Stimulated activated CD4-positive, alpha-beta T cell treated with anti-CD3 and anti-CD28 coated beads, Interleukin-1b, Interleukin-23, amount 100 ng/mL, for 24 hours (primary cell): ENCODE measurements at places on chromosomes 13 and 19.
A peak's percentile ranks its signal among the peaks of the same experiment; 100 is the strongest.

GRCh38 chr19:33464010-33464732, 57.4 kb downstream of the PEPD start:
- no peak for DNase-seq

- no peak for DNase-seq
Measured at GRCh38 chr13:49395451-49395865, 48.4 kb downstream of the CAB39L start.

GRCh38 chr13:88124142-88124541, 453.0 kb downstream of the SLITRK5 start:
- no peak for DNase-seq

- peak; percentile 19 for DNase-seq
Measured at GRCh38 chr13:72643311-72643989, 84.0 kb downstream of the MZT1 start.

DNA sequence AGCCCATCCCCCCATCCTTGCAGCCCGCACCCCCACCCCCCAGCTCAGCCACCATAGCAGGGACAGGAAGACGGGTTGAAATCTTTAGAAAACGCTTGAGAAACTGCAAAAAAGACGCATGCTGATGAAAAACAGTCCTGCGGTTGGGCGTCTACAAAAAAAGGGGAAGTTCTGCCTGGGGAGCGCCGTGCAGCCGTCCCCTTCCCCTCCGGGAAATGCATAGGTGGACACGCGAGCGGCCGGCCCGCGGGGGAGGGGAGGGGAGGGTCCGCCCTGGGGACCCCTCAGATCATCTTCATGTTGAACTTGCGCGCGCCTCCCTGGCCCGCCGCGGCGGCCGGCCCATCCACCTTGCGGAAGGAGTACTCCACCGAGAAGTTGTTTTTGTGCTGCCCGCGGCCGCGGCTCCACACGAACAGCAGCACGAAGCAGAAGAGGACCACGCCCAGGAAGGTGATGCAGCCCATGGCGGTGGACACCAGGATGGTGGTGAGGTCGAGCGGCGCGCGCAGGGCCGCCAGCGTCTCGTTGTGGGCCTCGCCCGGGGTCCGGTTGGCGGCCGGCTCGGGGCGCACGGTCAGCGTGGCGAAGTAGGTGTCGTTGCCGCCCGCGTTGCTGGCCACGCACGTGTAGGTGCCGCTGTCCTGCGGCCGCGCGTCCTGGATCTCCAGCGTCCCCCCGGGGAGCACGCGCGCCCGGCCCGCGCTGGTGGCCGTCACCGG, 7.9 kb upstream of the PEAK3 start:
- no peak for DNase-seq

DNA sequence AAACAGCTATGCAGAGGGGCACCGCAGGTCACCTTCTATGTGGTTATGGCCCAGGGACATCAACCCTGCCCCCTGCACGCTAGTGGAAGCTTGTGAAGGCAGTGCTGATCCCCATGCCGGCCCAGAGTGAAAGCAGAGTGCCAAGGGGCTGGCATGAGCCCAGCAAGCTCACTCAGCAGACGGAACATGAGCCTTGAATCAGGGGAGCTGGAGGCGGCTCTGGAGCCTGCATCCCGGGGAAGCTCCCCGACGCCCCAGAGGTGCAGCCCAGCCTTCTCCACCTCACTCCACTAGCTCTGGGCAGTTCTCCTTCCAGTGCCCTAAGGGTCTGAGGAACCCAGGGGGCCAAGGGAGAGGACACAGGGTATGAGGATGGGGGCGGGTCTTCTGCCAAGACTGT, 19.0 kb upstream of the ISYNA1 start:
- DNase-seq = no peak

DNA sequence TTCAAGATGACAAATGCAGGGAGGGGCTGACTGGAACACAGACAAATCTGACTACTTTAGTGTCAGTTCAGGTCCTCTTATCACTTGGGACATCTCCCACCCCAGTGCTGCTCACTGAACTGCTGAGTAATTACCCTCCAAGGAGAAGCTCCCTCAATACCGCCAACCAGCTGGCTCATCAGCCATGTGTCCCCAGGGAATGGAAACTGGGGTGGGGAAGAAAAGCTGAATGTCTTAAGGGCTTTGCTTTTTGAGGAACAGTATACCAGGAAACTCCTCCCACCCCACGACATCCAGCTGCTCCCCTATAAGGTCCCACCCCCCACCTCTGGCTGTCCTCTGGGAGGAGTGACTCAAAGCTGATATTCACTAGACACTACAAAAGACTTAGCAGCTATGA, 2.0 kb downstream of the ZNF823 start:
- no peak for DNase-seq

DNA sequence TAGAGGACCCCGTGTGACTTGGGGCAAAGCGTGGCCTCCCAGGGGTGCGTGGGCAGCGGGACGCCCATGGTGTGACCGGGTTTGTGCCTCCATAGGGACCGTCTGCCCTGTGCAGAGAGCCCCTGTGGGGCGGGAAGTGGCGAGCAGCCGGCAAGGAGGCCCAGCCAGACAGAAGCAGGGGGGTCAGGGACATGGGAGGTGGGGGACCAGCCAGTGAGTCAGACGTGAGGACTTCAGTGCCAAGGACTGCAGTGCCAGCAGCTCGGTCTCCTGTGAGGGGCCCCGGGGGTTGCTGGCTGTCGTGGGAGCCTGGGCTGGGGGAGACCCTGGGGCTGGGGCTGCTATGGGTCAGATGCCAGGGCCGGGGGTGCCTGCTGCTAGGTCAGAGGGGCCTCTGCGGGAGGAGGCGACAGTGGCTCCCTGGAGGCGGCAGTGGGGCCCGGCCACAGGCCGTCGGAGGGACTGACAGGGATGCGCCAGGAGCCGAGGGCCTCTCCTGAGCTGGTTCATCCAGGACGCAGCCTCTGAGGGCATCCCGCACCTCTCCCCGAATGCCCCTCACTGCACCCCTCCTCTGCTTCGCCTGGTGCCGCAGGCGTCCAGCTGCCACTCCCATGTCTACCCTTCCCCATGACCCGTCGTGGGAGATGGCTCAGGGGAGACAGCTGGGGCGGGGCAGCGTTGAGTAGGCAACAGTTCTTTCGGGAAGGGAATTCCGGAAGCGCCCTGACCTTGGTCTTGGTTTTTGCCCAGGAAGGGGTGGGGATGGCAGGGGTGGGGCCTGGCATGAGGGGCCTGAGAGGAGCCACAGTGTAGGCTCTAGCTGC, 80.0 kb downstream of the KDM4B start:
- DNase-seq = no peak

- no peak for DNase-seq
Measured at GRCh38 chr13:110410936-110411687, 104.0 kb downstream of the COL4A2 start.

DNA sequence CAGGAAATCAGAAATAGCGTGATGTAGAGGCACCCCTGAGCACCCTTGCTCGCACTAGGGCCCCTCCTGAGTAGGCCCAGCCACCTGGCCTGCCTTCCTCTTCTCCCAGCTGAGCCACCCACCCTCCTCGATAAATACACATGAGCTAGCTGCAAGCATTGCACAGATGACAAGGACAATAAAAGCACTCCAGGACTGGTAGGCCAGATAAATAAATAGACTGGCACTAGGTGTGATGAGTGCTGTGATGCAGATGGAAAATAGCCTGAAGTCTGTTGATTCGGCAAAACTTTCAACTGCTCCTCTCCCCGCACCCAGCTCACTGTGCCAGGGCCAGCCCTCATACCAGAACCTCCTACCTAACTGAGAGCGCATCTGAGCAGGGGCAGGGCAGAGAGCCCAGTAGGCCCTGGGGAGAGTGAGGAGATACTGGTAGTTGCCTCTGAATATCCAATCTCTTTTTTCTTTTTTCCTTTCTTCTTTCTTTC, 54.5 kb upstream of the GPI start:
- DNase-seq = no peak

GRCh38 chr13:96229356-96229755, 139.4 kb downstream of the HS6ST3 start:
- DNase-seq = no peak

- no peak for DNase-seq
Measured at GRCh38 chr19:46076031-46076880, 35.5 kb upstream of the IGFL4 start.

- DNase-seq = no peak
Measured at GRCh38 chr19:51716925-51717324, 6.9 kb downstream of the HAS1 start.

- no peak for DNase-seq
Measured at GRCh38 chr13:65844266-65844841, 1385.8 kb downstream of the PCDH9 start.

- DNase-seq = no peak
Measured at GRCh38 chr13:57552437-57552836, 79.1 kb upstream of the PCDH17 start.

GRCh38 chr13:50080203-50080910, 65.1 kb downstream of the KCNRG start:
- no peak for DNase-seq

- DNase-seq = no peak
Measured at GRCh38 chr19:14056069-14056666, 5.7 kb downstream of the PALM3 start.

- no peak for DNase-seq
Measured at GRCh38 chr13:44578067-44578400, 1.9 kb upstream of the TSC22D1 start.

DNA sequence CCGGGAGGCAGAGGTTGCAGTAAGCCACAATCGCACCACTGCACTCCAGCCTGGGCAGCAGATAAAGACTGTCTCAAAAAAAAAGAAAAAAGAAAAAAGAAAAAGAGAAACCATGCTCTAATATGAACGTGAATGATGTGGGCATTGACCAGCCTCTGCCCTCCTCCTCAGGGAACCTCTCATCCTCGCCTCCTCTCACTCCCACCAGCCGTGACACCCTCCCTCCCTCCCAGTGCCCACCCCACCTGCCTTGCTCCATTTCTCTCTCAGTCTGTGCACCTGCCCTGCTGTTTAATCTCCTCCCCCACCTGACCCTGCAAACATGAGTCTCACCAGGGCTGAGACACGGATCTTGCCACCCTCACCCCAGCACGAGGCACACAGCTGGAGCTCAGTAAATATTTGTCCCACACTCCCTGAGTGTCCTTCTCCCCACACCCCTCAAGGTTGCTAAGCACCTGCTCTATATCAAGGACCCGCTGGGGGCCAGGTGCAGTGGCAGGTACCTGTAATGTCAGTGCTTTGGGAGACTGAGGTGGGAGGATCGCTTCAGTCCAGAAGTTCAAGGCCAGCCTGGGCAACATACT, 7.5 kb upstream of the BCAT2 start:
- DNase-seq = no peak

DNA sequence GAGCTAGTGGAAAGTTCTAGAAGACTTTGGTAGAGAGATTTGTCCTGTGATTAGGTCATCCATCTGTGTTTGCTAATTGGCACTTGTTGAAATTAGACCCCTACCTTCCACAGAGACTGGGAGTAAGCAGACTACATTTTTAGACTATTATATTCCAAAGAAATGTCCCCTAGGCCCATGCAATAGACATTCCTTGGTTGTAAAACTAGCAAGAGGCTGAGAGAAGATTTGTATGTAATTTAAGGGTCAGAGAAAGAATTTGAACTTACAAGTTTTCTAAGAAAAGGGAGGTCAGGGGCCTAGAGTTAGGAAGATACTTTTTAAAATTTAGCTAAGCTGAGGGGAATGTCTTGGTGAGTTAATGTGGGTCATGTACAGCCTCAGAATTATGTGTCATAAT, 470.7 kb upstream of the SLITRK1 start:
- DNase-seq = no peak

- DNase-seq = no peak
Measured at GRCh38 chr19:14203177-14203576, 2.8 kb downstream of the ADGRL1 start.

- no peak for DNase-seq
Measured at GRCh38 chr19:1566392-1567115, 1.6 kb downstream of the MEX3D start.

DNA sequence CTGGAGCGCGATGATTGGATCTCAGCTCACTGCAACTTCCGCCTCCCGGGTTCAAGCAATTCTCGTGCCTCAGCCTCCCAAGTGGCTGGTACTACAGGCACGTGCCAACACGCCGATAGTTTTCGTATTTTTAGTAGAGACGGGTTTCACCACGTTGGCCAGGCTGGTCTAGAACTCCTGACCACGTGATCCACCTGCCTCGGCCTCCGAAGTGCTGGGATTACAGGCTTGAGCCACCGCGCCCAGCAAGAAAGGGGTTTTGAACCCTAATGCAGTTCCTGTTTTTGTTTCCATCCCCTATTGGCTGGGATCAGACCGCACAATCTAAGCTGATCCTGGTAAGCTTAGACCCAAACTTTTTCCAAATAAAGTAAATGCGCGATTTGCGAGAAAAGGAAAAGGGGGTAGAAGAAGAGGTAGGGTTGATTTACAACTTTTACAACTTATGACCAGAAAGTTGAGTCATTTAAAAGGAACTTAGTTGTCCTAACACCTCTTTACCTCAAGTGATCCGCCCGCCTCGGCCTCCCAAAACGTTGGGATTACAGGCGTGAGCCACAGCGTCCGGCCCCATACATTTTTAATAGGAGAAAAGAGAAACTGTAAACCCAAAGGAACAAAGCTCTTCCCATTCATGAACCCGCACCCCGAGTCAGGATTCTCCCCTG, 764 bp downstream of the ZNF626 start:
- no peak for DNase-seq

GRCh38 chr19:18251587-18252369, 22.5 kb downstream of the IQCN start:
- DNase-seq = peak; percentile 83

GRCh38 chr19:19606021-19606420, 12.5 kb downstream of the PBX4 start:
- DNase-seq = no peak

- DNase-seq = peak; percentile 28
Measured at GRCh38 chr19:42606660-42607351, 12.1 kb upstream of the CEACAM8 start.
